NCI-H524 (cell line): ENCODE measurements at places on chromosomes 2 and 18.

DNA sequence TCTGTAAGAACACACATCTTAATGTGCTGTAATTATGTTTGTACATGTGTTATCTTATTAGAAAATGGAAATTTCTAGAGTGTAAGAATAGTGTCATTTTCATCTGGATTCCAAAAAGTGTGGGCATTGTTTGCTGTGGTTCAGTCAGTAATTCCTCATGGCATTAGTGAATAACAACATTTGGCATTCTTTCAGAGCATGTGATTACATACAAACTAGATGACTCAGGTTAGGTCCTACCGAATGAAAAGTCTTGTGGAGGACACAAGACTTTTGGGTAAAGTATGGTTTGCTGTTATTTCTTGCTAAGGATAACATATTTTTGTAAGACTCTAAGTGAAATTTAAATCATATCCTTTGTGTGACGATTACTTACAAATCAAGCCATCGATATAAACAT lies 593.1 kb upstream of the NRXN1 start:
- DNase-seq: no peak

DNA sequence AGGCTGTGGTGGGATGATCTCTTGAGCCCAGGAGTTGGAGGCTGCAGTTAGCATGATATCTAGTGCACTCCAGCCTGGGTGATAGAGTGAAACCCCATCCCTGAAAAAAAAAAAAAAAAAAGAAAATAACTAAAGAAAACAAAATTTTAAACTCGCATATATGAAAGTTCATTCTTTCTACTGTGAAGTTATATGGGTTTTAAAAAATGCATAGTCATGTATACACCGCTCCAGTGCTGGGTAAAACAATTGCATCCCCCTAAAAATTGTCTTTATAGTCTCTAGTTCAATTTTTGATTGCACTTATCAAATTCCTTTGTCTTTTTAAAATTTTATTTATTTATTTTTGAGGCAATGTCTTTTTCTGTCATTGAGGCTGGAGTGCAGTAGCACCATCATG lies 65.0 kb upstream of the ACYP2 start:
- DNase-seq: no peak

DNA sequence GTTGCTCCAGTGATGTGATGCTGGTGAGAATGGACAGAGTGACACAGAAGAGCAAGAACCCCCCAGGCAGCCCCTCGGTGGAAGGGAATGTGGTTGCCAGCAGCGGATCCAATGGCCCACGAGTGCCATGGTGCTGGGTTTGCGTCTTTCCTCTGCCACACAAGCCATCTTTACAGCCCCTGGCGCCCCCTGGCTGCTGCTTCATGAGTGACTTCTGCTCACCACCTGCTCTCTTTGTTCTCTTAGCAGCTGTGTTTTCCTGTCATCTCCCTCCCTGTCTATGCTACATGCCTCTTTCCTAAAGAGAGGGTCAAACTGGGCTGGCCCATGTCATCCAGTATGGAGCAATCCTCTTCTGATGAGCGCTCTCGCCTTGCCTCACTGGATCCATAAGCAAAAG lies 300.0 kb upstream of the SMIM21 start:
- DNase-seq: peak; percentile 72

DNA sequence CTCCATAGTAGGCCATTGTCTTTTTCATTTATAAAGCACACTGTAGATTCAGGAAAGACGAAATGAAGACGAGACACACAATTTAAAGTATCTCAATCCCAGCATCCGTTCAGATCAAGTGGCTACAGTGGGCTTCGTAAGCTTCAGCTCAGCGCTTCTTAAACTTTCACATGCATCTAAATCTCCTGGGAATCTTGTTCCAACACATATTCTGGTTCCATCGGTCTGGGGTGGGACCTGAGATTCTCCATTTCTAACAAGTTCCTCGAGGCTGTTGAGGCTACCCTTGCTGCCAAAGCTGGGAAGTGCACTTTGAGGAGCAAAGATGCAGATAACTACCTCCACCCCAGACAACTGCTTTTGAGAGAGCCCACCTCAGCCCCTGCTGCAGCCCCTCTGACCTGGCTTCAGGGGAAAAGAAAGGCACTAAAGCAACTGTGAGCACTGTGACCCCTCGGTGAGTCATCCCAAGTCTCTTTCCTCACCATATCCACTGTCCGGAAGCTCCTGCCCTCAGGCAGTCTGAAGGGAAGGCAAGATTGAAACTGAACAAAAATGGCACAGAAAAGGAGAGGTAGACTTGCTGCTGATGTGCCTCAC lies 201.1 kb upstream of the FBXO11 start:
- DNase-seq: no peak

DNA sequence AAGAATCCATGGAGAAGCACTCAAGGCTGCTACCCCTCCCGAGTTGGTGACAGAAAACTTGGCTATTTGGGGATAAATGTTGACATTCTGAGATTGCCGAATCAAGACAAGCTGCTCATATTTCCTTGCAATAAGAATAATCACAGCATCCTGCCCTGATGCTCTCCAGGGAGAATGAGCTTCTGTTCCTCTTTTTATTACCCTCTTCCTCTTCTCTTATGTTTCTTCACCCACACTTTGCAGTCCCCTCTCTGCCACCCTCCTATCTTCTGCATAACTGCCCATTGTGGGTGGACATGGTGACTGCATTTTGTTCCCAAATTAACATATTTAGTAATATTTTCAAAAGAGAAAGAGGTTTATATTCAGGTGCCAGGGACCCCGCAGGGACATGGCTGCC lies 11.9 kb upstream of the MSGN1 start:
- no peak for DNase-seq

- no peak for DNase-seq
These were observed 5.8 kb upstream of the TMEM37 start for GRCh38 chr2:119425620-119426395.

- DNase-seq: no peak
These were observed 16.8 kb downstream of the ST8SIA5 start for GRCh38 chr18:46740046-46740445.

DNA sequence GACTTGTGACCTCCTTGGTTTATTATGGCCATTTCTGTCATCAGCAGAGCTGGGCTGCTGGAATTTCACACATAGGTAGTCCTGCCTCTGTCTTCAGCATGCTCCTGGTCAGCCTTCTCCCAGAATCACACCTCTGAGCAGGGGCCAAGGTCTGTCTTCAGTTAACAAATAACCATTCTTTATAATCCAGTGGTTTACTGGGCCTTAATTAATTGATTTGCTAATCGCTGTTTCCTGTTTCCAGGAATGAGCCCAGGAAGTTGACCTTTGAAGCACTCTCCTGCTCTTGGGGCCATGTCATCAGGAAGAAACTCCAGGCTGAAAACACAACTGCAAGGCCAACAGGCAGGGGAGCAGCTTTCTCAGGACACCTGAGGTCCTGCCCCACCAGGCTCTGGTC lies 278.5 kb downstream of the SRBD1 start:
- DNase-seq: no peak

- DNase-seq: no peak
These were observed 145.7 kb upstream of the HDAC4 start for GRCh38 chr2:239546541-239546940.

- peak; percentile 41 for DNase-seq
These were observed 1.2 kb downstream of the EPB41L3 start for GRCh38 chr18:5542515-5543035.

- DNase-seq: peak; percentile 79
These were observed 102.7 kb downstream of the CSRNP3 start for GRCh38 chr2:165572151-165572550.

GRCh38 chr2:36677996-36678605 lies 18.4 kb upstream of the VIT start:
- DNase-seq: no peak

GRCh38 chr2:32942793-32943485 lies 3.8 kb upstream of the LTBP1 start:
- DNase-seq: no peak

DNA sequence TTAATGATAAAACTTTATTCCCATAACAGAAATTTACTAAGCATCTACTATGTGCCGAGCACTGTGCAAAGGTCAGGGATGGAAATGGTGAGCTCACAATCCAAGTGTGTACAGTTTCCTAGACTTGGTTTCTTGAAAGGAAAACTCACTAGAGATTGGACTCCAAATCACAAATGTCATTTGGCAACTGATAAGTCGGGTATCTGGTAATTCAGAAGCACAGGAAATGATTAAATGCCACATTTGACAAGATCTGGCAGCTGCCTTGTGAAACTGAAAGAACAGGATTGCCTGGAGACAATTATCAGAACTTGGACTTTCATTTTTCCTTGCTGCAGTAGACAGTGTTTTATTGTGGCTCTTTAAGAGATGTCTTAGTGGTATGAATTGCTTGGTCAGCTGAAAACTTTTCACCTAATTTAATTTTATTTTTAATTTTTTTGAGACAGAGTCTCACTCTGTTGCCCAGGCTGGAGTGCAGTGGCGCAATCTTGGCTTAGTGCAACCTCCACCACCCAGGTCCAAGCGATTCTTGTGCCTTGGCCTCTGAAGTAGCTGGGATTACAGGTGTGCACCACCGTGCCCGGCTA lies 19.2 kb downstream of the ITGA6 start:
- no peak for DNase-seq

- no peak for DNase-seq
These were observed 1064.5 kb upstream of the DDX18 start for GRCh38 chr2:116749994-116750393.
